Ascending aorta (tissue), 2 donors: ENCODE measurements at places on chromosomes 1 and 21. TPM values are rescaled to one million over a fixed set of nuclear protein-coding genes. Genes with fewer than 3 reads are reported as not detected.

EPHA10 gene
- 0.11 TPM for total RNA-seq

NPR1 gene
- 187 TPM for total RNA-seq

SMCP gene
- total RNA-seq: not detected

OR6P1 gene
- total RNA-seq: not detected

APCS gene
- not detected for total RNA-seq

CD1E gene
- not detected for total RNA-seq

TMEM167B gene
- total RNA-seq: 20.5 TPM

KLHDC7A gene
- not detected for total RNA-seq

HEYL gene
- total RNA-seq: 34.0 TPM

CRYBG2 gene
- not detected for total RNA-seq

MCOLN2 gene
- total RNA-seq: not detected

PRXL2B gene
- total RNA-seq: 20.1 TPM

DNA sequence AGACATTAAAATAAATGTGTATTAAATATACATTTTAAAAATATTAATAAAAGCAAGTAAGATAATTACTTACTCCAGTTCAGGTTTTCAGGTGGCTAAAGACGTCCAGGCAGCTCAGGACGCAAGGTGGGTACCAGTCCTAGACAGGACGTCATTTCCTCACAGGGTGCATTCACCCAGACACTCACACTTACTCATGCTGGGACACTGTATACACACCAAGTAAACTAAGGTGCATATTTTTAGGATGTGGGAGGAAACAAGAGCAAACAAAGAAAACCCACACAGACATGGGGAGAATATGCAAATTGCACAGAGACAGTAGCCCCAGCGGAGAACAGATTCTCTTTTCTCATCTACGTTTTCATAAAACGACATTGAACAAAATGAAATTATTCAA is 457.9 kb downstream of the BRINP3 start:
- no peaks in the 10 kb centered on the region for H3K36me3 ChIP-seq
- no peak overlapping the region for H3K4me3 ChIP-seq
- no peaks in the 10 kb centered on the region for H3K27me3 ChIP-seq
- no peaks in the 10 kb centered on the region for H3K4me1 ChIP-seq

DNA sequence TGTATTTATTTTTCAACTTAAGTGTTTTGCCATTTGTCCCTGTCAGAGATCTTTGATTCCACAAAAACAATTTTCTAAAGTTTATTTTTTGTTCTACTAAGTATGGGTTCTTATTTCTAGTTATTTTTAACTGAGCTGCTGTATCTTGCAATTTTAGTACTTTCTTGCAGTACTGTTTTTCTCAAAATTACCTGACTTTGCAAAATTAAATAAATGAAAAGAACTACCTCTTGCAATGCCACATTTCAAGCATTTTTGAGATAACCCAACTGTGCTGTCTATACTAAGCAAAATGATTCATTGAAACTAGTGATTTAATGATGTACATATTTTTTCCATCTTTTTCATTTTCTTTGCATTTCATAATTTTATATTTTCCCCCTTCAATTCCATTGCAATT is 71.5 kb upstream of the ADGRL2 start:
- no peak for DNase-seq
- H3K27me3 ChIP-seq: no peaks in the 10 kb centered on the region
- no peaks in the 10 kb centered on the region for H3K4me1 ChIP-seq
- H3K27ac ChIP-seq: no peak overlapping the region

DNA sequence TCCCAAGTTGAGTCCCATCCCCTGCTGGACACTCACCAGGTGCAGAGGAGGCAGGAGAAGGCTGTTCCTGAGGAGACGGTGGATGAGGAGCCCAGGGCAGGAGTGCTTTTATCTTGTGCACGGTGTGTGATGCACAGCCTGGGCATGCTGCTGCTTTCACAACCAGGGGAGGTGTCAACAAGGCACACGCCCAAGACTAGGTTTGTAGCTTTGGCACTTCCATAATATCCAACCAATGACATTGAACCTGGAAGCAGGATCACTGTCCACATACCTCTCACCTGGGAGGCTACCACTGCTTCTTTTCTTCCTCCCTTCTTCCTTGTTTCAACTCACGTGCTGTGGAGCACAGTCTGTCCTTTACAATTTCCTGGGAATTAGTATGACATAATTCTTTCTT is at the start of gene LCE3D:
LCE3D (minus strand) TSS at position 84 of the 400 bp plus-strand sequence. CDS start 580 bp downstream, outside the sequence.
- no peaks in the 10 kb centered on the region for H3K27me3 ChIP-seq
- DNase-seq: no peak
- H3K27ac ChIP-seq: no peak within 1 kb of the TSS

- DNase-seq: no peak
- H3K4me3 ChIP-seq: no peak overlapping the region
- no peaks in the 10 kb centered on the region for H3K4me1 ChIP-seq
Measured at GRCh38 chr1:242004751-242005495, 6.0 kb upstream of the MAP1LC3C start.

GRCh38 chr1:181219938-181220337 is 131.4 kb downstream of the IER5 start:
- DNase-seq: no peak
- H3K36me3 ChIP-seq: no peaks in the 10 kb centered on the region
- H3K27me3 ChIP-seq: no peaks in the 10 kb centered on the region
- H3K4me1 ChIP-seq: no peaks in the 10 kb centered on the region
- no peak overlapping the region for H3K4me3 ChIP-seq

DNA sequence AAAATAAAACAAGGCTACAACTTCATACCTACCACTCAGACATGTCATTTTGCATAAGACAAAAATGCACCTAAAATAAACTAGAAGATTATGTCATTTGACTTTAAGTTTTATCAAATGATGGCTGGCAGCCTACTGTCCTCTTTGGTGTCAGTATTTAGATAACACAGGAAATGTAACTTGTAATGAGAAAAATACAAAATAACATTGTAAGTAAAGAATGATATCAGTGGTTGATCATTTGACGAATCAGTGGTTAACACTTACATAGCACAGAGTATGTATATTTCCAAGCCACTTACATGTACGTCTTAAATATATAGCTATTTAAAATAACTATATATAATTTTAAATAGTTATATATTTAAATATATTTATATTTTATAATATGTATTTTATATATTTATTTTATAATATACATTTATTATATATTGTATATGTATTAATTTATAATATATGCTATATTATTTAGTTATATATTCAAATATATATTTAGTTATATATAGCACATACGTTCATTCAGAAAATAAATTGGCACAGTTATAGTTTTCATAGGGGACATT is 44.1 kb downstream of the ZNF678 start:
- no peak for DNase-seq
- no peak overlapping the region for H3K4me3 ChIP-seq
- H3K4me1 ChIP-seq: no peaks in the 10 kb centered on the region

- H3K4me1 ChIP-seq: no peaks in the 10 kb centered on the region
- no peaks in the 10 kb centered on the region for H3K36me3 ChIP-seq
- no peak overlapping the region for H3K4me3 ChIP-seq
- H3K27me3 ChIP-seq: no peaks in the 10 kb centered on the region
- DNase-seq: no peak
Measured at GRCh38 chr1:198246337-198246736, 89.5 kb downstream of the NEK7 start.

- H3K4me3 ChIP-seq: no peak overlapping the region
- no peaks in the 10 kb centered on the region for H3K27me3 ChIP-seq
- no peaks in the 10 kb centered on the region for H3K36me3 ChIP-seq
- H3K27ac ChIP-seq: no peak overlapping the region
- H3K4me1 ChIP-seq: no peaks in the 10 kb centered on the region
- DNase-seq: no peak
Measured at GRCh38 chr1:176765608-176766007, 302.6 kb downstream of the PAPPA2 start.

GRCh38 chr1:166884971-166885370 is 8.9 kb upstream of the TADA1 start:
- H3K36me3 ChIP-seq: no peaks in the 10 kb centered on the region
- H3K27ac ChIP-seq: no peak overlapping the region
- no peak overlapping the region for H3K4me3 ChIP-seq

GRCh38 chr1:198648592-198648991 is 9.8 kb downstream of the PTPRC start:
- no peak for DNase-seq
- H3K27ac ChIP-seq: no peak overlapping the region
- no peaks in the 10 kb centered on the region for H3K36me3 ChIP-seq
- H3K4me3 ChIP-seq: no peak overlapping the region
- no peaks in the 10 kb centered on the region for H3K27me3 ChIP-seq

- H3K4me3 ChIP-seq: no peak overlapping the region
- H3K27ac ChIP-seq: no peak overlapping the region
- DNase-seq: no peak
- H3K27me3 ChIP-seq: no peaks in the 10 kb centered on the region
- no peaks in the 10 kb centered on the region for H3K36me3 ChIP-seq
Measured at GRCh38 chr1:214003233-214003632, 15.5 kb downstream of the PROX1 start.

DNA sequence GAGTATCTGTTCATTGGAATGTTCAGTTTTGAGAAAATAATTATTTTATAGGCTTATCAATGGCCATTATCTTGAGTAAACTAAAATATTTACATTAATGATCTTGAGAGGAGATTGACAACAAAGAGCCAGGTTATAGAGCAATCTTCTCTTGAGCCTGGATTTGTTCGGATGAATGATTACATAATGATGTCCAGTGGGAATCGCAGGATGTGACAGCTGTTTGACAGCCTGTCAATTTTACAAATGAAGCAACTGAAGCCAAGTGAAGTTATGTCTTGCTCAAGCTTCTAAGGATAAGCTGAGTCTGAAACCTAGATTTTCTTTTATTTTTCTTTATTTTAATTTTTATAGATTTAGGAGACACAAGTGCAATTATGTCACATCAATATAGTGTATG is 52.1 kb upstream of the BACH1 start:
- H3K27ac ChIP-seq: no peak overlapping the region
- H3K27me3 ChIP-seq: no peaks in the 10 kb centered on the region
- no peaks in the 10 kb centered on the region for H3K4me1 ChIP-seq
- no peak overlapping the region for H3K4me3 ChIP-seq

DNA sequence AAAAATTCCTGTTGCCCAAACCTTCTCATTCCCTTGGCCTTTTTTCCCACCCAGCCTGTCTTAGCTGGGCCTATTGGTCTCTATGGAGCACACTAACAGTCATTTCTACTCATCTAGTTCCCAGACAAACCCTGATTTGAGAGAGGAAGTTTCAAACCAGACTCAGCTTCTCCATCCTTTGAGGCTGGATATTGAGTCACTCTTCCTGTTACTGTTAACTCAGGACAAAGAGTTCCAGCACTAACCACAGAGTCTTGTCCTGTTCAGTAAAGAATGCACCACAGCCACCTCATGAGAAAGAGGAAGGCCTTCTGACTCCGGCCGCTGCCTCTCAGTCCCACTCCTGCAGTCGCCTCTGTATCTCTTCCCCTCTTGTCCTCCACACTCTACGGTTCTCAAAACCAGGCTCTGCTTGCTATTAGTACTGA is 137.8 kb downstream of the PTPRC start:
- H3K4me3 ChIP-seq: no peak overlapping the region
- H3K36me3 ChIP-seq: no peaks in the 10 kb centered on the region
- peak; percentile 75 for DNase-seq
- peak overlapping the region; percentile 1 for H3K27ac ChIP-seq
